NCI-H510A treated with DMSO at 0.1 percent for 48 hours (cell line): ENCODE measurements at places on chromosomes 4 and X.

GRCh38 chrX:338836-339400, 20.3 kb upstream of the GTPBP6 start:
- DNase-seq, result no peak

DNA sequence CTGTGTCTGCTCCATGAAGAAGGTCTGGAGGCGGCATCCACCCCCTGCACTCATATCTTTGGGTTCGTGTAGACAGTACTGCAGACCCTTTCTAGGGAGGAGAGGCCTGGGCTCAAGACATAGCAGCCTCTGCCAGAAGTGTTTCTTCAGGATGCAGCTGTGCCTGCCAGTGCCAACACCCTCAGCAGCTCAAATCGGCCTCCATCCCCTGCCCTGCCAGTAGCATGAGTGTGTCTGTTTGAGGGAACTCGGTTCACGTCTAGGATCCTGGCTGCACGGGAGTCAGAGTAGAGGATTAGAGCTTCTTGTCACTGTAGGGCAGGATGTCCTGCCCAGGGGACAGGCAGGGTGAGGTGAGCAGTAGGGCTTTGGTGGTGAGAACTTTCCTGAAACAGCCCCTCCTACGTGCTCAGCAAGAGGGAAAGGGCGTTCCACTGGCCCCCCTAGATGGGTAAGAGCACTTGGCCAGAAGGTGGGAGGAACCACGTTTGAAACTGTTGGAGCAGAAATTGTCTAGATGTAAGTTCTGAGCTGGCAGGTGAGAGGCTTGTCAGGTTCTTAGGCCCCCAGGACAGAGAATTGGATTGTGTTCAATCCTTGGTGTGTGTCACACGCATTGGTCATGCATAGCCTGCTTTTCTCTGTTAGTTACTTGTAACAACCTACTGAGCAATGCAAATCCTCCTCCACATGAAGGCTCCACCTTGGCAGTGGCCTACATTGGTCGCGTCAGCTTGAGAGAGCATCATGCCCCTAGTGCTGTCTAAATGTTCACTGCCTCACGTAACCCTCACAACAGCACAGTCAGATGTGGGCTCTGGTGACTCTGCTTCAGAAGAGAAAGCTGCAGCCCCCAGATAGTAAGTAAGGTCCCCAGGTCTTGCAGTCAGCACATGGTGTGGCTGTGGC, 25.8 kb upstream of the FAM193A start:
- DNase-seq, result no peak

DNA sequence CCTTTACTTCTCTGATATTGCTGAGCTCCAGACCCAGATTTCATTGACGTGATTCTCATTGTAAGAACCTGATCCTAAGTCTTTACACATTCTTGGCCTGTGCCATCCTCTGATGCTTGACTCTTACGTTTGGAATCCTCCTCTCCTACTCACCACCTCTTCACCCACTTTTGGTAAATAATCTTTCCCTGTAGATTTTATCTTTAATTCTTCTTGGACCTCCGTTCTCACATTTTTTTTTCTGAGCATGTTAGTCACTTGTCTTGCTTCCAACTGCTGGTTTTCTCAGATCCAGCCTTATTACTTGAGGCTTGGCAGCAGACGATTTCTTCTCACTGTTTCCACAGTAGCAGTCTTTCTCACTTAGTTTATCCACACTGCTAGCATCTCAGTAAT, 12.4 kb upstream of the SH3RF1 start:
- no peak for DNase-seq

GRCh38 chrX:9241427-9241826, 207.5 kb upstream of the FAM9B start:
- DNase-seq, result no peak

GRCh38 chr4:7416745-7417432, 17.8 kb downstream of the PSAPL1 start:
- DNase-seq, result no peak
